ENCODE measurements at places on chromosomes 7 and 10. TPM values are rescaled to one million over a fixed set of nuclear protein-coding genes. Genes with fewer than 3 reads are reported as not detected.
A peak's percentile ranks its signal among the peaks of the same experiment; 100 is the strongest.

WDFY4 gene
- total RNA-seq = 0.66 TPM

- no peak overlapping the region for H3K27ac ChIP-seq
- no peaks in the 10 kb centered on the region for H3K4me1 ChIP-seq
- H3K27me3 ChIP-seq = no peaks in the 10 kb centered on the region
- H3K36me3 ChIP-seq = no peaks in the 10 kb centered on the region
Observed at GRCh38 chr10:3008518-3009195, 58.7 kb upstream of the PFKP start.

TMEM176A gene
- 61.1 TPM for total RNA-seq

PRSS2 gene
- total RNA-seq = not detected

DNA sequence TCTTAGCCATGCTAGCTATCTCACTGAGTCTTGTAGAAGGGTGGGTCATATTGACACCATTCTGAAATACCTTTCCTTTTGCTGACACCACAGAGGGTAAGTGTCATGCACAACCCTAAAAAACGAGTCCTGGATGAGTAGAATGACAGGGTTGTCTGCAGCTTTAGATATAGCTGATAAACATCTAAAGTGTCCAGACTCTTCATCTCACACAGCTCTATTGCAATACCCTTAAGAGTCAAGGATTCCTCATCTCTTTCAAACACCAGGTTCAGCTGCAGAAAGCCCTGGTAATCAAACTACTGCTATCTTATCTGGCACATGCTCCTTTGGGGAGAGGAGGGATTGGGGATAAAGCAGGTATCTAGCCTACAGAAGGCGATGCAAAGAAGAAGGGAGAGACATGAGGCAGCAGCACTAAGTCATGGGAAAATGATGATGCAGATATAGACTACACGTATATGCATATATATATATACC lies 127.0 kb downstream of the ANK3 start:
- H3K4me1 ChIP-seq = no peaks in the 10 kb centered on the region
- H3K4me3 ChIP-seq = no peak overlapping the region
- no peaks in the 10 kb centered on the region for H3K27me3 ChIP-seq
- no peak overlapping the region for H3K27ac ChIP-seq
- no peaks in the 10 kb centered on the region for H3K36me3 ChIP-seq

TRPV6 gene
- total RNA-seq = not detected

DNA sequence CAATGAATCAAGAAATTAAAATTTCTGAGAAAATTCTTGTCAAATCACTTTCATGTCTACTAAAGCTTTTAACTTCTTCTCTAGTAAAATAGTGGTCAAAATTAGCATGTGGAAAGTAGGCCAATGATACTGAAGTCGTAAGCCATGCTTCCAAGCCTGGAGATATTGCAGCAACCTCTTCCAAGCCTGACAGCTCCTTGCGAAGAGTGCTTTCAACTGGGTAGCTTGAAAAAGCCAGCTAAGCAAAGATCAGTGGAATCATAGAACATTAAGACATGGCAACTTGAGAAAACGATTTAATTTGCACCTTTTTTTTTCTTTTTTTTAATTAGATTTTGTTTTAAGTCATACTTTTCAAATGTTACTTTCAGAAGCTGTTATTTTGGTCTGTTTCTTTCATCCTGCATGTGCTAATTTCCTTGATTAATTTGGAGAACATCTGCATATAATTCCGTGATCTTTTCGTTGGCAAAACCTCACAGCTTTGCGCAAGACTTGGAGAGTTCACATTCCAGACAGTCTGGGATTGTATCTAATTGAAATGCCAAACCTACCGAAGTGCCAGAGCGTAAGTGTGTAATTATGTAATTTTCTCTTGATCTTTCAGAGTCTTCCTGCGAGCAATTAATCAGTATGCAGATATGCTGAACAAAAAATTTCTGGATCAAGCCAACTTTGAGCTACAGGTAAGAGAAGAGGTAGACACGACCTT lies 142.2 kb upstream of the INSYN2A start:
- H3K4me3 ChIP-seq = no peak overlapping the region
- no peaks in the 10 kb centered on the region for H3K4me1 ChIP-seq
- H3K36me3 ChIP-seq = no peaks in the 10 kb centered on the region
- no peaks in the 10 kb centered on the region for H3K27me3 ChIP-seq

- no peaks in the 10 kb centered on the region for H3K27me3 ChIP-seq
- peaks cover 3% of the 10 kb centered on the region for H3K36me3 ChIP-seq
- no peak overlapping the region for H3K4me3 ChIP-seq
- H3K4me1 ChIP-seq = peaks cover 14% of the 10 kb centered on the region
Observed at GRCh38 chr10:99966306-99966705, 43.4 kb downstream of the DNMBP start.

DNA sequence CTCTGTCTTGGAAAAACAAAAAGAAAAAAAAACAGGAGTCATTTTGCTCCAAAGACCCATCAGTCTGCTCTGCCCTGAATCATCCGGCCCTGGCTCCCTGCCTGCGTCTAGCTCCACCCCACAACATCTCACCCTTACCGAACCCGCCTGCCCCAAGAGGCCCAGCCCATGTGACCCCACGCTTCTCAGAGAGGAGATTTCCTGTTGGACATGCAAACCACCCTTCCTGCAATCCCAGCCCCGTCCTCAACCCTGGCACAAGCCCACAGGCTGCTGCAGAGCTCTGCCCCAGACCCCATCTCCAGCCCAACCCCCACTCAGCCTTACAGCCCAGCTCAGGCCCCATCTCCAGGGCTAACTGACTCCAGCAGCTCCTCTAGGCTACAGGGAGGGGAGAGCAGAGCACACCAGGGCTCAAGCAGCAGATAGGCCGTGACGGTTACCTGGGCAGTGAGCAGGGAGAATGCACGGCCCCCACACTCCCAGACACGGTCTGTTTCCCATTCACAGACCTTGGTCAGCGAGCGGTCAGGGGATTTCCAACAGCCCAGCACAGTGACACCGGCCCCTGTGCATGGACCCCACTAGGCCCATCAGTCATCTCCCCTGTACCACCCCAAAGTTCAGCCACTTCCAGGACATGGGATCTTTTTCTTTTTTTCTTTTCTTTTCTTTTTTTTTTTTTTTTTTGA lies 69.9 kb upstream of the GTF2I start:
- H3K4me1 ChIP-seq = peaks cover 7% of the 10 kb centered on the region
- peak; percentile 88 for DNase-seq
- H3K4me3 ChIP-seq = no peak overlapping the region
- peak overlapping the region; percentile 73 for H3K27ac ChIP-seq
- no peaks in the 10 kb centered on the region for H3K27me3 ChIP-seq

GRCh38 chr10:99172128-99172738 lies 63.4 kb downstream of the HPSE2 start:
- H3K36me3 ChIP-seq = no peaks in the 10 kb centered on the region
- H3K4me1 ChIP-seq = no peaks in the 10 kb centered on the region
- no peak overlapping the region for H3K4me3 ChIP-seq
- no peak overlapping the region for H3K27ac ChIP-seq

SEMA3E gene
- total RNA-seq = 2.0 TPM

GRCh38 chr10:79328737-79329504 lies 18.3 kb upstream of the PPIF start:
- H3K4me3 ChIP-seq = no peak overlapping the region
- no peaks in the 10 kb centered on the region for H3K27me3 ChIP-seq
- no peak overlapping the region for H3K27ac ChIP-seq

EPO gene
- total RNA-seq = not detected

GRCh38 chr10:30062090-30062489 lies 2.7 kb upstream of the JCAD start:
- H3K36me3 ChIP-seq = no peaks in the 10 kb centered on the region
- H3K4me1 ChIP-seq = peaks cover 8% of the 10 kb centered on the region
- peak overlapping the region; percentile 51 for H3K27ac ChIP-seq
- H3K27me3 ChIP-seq = no peaks in the 10 kb centered on the region

DNA sequence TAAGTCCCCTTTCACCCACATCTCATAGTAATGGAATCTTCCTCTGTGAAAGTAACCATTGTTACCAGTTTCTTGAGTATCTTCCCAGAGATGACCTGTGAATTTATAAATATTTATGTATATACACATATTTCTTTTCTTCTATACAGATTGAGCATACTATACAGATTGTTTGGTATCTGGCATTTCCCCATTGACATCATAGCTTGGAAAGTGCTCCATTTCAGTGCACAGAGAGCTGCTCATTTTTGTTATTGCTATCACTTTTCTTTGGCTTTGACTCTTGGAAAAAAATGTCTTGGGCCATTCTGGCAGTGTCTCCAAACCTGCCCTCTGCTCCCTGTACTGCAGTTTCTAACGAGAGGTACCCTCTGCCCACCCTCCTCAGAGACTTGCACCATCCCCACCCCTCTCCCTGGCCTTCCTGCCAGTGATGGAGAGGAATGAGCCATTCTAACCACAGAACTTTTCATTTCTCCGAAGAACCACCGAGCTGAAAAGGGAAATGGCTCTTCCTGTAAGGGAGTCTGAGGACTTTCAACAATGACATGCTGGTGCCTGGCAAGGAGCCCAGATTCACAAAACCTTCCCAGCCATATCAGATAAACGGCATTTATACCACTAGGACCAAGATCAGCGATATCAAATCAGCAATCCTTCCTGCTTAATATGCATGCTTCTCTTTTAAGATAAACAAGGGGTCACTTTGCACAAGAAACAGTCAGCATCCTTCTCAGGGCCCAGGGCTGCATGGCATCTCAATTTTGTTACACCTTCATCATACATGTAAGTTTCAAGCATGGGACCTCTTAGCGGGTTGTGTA lies 19.7 kb upstream of the CCSER2 start:
- peaks cover 3% of the 10 kb centered on the region for H3K4me1 ChIP-seq
- H3K27me3 ChIP-seq = no peaks in the 10 kb centered on the region

DNA sequence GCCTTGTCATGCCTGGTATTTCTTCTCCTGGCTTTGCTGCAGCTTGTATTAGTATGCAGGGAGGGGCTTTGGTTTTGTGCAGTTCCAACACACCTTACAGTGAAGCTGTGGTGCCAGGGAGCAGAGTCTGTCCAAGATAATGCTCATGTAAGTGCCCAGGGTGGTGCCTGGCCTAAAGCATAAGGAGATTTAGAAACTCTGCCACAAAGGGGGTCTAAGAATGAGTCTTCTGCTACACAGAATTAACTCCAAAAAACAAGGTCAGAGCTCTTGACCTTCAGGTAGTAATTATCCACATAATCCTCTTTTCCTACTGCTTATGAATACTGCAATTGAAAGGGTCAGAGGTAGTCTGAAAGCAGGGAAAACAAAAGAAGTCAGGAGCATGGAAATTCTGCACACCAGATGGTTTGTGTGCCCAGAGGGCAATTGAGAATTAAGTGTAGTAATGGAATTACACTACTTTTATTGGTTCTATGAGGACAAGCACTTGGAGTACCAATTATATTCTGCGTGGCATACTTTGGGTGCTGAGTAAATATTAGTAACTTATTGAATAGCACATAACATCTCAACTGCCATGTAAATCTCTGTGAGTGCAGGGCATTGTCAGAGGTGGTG lies 121.5 kb downstream of the KAT6B start:
- H3K4me1 ChIP-seq = peaks cover 6% of the 10 kb centered on the region
- H3K4me3 ChIP-seq = no peak overlapping the region
- H3K27ac ChIP-seq = no peak overlapping the region
- no peaks in the 10 kb centered on the region for H3K36me3 ChIP-seq

TMEM120A gene
- 56.1 TPM for total RNA-seq

- no peaks in the 10 kb centered on the region for H3K36me3 ChIP-seq
- H3K27me3 ChIP-seq = peaks cover 2% of the 10 kb centered on the region
- DNase-seq = peak; percentile 51
- no peak overlapping the region for H3K27ac ChIP-seq
- H3K4me1 ChIP-seq = no peaks in the 10 kb centered on the region
Observed at GRCh38 chr7:106514881-106515280, 146.1 kb downstream of the CCDC71L start.

CTAGE6 gene
- 0.17 TPM for total RNA-seq

GRCh38 chr7:51326656-51327286 lies 10.2 kb upstream of the COBL start:
- no peaks in the 10 kb centered on the region for H3K36me3 ChIP-seq
- no peak overlapping the region for H3K4me3 ChIP-seq
- no peaks in the 10 kb centered on the region for H3K27me3 ChIP-seq
- H3K27ac ChIP-seq = no peak overlapping the region
- H3K4me1 ChIP-seq = no peaks in the 10 kb centered on the region
- no peak for DNase-seq

ANXA7 gene
- 132 TPM for total RNA-seq

MMD2 gene
- total RNA-seq = not detected

NUTM2E gene
- total RNA-seq = under 0.01 TPM

GRCh38 chr10:129963641-129964501 lies at the start of gene EBF3:
Gene EBF3 (minus strand): TSS chr10:129964274. CDS start chr10:129963768, 506 bp downstream.
- peaks cover 3% of the 10 kb centered on the region for H3K4me1 ChIP-seq
- H3K36me3 ChIP-seq = no peaks in the 10 kb centered on the region
- H3K27me3 ChIP-seq = peaks cover 76% of the 10 kb centered on the region
- no peak within 1 kb of the TSS for H3K27ac ChIP-seq

ODAD2 gene
- 1.5 TPM for total RNA-seq

Measured in fibroblast of lung (primary cell).